ENCODE measurements at places on chromosomes 2 and 18.

GRCh38 chr2:105887256-105887655, 142.5 kb downstream of the NCK2 start:
- DNase-seq: no peak

DNA sequence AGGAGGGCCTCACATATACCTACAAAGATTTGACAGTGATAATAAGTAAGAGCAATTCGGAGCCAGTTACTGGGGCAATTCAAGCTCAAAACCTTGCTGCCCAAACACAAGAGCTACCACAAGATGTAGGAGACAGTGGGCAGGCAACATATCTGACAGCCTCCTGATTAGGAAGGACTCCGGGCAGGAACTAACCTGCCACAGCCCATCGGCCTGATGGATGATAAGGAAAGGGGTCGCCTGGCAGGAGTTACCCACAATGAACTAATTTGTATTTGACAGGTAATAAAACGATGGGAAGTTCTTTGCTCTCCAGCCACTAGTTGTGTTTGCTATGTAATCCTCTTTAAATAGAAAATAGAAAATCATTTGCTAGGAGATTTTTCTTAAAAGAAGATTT, 100.2 kb downstream of the ARHGAP15 start:
- no peak for DNase-seq

- no peak for DNase-seq
These were observed 247.5 kb downstream of the NBAS start for GRCh38 chr2:15313657-15314056.

DNA sequence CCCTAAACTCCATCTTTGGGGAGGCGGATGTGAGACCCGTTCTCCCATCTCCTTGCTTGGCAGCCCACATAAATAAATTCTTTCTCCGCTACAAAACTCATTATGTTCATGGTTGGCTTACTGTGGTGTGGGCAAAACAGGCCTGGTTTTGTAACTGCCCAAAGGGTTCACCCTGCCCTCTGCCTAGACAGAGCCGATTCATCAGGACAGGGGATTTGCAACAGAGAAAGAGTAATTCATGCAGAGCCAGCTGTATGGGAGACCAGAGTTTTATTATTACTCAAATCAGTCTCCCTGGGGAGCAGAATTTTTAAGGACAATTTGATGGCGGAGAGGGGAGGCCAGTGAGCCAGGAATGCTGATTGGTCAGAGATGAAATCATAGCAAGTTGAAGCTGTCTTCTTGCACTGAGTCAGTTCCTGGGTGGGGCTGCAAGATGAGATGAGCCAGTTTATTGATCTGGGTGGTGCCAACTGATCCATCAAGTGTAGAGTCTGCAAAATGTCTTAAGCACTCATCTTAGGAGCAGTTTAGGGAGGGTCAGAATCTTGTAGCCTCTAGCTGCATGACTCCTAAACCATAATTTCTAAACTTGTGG, 8.4 kb upstream of the RNF125 start:
- no peak for DNase-seq

DNA sequence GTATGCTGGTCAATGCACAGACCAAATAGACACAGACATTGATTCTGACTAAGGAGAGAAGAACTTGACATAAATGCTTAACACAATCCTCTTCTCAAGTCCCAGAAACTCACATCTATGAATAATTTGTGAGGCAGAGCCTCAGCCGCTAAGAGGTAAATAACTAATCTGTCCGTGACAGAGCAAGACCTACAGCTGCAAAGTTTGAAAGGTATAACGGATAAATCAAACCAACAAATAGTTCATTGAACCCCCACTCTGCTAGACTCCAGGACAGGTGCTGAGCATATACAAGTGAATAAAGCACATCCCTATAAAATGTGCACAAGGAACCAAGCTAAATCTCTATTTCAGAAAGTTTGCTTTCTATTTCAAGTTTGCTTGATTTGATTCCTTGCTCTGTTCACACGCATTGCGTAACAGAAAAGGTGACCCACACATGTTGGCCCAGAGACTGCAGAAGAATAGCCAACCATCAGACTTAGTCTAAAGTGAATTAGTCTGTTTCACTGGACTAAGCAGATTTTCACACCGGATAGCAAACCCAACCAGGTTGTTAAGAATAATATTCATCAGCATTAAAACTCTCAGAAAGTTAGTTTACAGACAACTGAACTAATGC, 51.7 kb downstream of the NCKAP5 start:
- no peak for DNase-seq

GRCh38 chr2:25218100-25218499, 49.7 kb upstream of the POMC start:
- DNase-seq: no peak

DNA sequence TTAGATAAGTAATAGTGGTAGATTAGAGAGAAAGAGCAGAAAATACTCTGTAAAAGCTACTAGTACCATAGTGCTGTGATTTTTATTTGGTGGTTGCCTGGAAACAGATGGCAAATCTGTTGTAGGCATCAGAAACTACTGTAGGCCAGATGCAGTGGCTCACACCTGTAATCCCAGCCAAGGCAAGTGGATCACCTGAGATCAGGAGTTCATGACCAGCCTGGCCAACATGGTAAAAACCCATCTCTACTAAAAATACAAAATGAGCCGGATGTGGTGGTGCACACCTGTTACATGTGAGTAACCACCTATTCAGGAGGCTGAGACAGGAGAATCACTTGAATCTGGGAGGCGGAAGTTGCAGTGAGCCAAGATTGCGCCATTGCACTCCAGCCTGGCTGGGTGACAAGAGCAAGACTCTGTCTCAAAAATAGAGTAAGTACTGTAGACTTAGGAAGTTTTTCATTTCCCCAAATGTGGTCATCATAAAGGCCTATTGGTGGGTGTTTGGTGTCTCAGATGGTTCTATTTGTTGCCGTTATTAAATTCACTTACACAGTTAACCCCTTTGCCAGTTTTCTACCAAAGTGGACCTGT, 79.6 kb downstream of the SPTBN1 start:
- no peak for DNase-seq

GRCh38 chr2:162293122-162293786, 25.2 kb downstream of the IFIH1 start:
- DNase-seq: no peak

GRCh38 chr2:46978723-46979122, 63.1 kb upstream of the MCFD2 start:
- no peak for DNase-seq

DNA sequence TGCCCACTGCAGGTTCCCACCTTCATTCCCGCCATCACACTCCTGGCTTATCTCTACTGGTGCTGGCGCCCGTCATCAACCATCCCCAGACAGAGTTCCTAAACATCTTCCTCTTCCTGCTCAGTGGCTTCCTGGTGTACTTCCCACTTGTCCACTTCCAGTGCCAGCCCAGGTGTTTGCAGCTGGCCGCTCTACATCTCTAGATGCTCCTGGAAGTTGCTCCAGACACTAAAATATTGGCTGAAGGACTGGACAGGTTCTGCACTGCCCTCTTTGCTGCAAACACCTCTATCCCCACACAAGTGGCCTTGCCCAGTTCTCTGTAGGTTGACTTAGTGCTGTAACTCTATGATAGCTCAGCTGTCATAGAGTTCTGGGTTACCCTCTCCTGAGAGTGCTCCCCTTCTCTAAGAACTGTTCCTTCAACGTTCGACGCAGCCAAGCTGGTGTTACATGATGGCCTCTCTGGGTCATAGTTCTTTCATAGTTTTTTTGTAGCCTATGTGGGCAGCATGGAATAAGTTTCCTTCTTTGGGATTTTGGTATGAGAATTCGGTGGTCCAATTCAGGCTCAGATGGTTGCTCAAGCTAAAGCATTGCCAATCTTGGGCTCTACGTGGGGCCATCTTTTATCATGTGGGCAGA, 45.8 kb upstream of the PUM2 start:
- DNase-seq: no peak

- peak; percentile 63 for DNase-seq
These were observed 34.2 kb upstream of the EN1 start for GRCh38 chr2:118881490-118882129.

DNA sequence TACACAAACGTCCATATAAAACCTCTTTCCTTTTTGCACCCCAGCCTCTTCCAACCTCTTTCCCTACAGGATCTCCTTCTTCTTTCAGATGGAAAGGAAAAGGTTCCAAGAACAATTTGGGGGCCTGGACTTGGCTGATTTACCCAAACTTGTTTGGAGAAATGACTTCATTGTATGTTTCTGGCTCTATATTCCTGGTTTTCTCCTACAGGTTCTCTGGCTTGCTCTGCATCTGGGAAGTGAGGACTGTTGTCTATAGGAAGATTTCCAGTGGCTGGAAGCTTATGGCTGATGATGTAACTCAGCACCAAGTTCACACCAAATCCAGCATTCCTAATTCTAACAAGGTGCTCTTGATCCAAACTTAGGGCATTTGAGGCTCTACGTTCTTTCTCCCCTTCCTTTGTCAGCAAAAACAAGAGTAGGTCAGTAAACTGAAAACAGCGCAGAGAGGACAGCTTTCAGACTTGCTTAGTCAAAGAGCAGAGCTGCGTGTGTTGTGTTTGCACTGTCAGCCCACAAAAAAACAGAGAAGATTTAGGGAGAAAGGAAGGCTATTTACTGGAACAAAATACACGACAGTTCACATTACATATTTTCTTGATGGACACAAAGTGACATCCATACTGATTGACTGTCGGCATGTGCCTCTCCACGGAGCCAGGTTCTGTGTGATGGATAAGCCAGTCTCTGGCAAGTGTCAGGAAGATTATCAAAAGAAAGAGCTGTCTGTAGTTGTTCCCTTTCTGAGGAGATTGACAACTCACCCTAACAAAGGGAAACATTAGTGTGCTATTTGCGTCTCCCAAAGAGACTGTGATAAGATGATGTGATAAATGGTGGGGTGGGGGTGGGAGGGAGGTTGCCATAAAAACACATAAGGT, 39.7 kb downstream of the CDCA7 start:
- DNase-seq: no peak

DNA sequence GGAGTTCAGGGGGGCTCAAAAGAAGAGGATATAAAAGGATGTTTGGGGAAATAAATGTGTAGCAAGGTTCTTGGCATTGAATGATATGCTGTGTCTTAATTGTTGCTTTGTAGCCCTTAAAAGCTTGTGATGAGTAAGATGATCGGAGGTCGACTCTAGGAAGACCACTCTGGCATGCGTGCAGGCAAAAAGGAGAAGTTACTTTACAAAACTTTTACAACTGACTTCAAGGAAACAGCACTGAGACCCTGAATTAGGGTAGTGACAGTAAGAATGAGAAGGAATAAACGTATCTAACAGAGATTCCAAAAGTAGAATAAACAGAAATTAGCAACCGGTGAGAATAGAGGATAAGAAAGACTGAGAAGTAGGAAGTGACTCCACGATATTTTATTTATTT, 228.7 kb upstream of the TANK start:
- no peak for DNase-seq

DNA sequence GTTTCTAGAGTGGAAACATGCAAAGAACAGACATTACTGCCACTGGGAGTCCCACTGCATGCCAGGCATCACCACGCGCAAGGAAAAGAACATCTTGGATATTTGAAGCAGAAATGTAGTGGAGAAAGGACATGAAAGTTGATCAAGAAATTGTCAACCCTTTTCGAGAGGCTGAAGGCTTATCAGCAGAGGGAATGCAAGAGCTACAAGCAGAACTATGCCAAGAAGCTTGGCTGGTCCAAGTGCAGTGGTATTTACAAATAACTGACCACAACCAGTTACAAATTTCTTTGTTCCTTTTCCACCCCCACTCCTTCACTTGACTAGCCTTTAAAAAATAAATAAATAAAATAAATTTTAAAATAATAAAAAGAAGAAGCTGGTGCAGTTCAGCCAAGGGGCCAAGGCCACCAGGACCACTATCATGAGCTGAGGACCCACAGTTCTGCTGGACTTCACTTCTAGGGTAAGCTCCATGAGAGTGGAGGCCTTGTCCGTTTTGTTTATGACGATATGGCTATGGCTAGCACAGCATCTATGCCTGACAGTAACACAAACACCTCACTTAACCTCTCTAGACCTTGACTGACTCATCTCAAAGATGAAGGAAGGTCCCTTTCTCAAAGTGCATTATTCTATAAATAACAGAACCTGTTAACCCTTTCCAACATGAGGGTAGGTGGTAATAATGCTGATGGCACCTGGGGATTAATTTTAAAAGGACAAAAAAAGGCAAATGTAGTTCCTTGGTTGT, 20.9 kb downstream of the MARCHF4 start:
- no peak for DNase-seq

- no peak for DNase-seq
These were observed 33.1 kb upstream of the PMAIP1 start for GRCh38 chr18:59866551-59867269.

DNA sequence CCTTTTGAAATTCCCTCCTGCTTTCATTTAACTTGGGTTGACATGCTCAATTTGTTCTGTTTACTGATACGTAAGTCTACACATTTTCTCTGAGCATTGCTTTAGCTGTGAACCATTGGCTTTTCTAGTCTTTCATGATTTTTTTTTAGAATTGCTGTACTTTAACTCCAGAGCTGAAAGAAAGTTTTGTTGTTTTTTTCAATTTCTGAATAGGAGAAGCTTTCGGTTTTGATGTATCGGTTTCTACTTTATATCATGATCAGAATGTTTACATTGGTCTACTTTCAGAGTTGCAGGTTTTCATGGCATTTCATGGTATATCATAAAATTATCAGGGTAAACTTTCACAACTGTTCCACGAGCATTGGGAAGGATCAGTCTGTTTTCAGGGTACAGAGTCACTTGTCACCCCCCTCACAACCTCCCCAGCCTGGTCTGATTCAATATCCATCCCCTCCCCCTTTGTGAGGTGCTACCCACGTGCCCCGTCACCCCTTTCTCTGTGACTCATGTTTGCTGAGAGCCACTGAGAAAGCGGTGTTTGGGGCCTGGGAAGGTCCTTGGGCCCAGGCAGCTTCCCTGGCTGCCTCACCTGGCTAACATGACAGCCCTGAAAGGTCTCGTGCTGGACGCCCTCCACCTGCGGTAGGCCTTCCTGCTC, 7.0 kb downstream of the ASTL start:
- DNase-seq: peak; percentile 58

DNA sequence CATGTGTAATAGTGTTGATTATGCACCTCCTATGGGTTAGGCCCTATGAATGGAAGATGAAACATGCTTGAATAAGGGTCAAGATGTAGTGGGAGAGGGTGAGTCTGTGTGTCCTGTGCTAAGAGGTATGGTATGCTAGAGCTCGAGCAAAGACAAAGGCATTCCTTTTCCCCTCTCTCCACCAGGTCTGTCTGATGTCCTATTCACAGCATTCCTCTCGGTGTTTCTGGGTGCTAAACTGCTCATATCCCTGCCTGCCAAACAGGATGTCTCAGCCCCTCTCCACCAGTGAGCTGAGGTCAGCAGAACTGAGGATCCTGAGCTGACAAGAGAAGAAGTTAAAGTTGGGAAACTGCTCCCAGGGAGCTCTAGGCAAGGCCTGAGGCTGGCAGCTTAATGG, 344.9 kb downstream of the TSN start:
- DNase-seq: no peak

GRCh38 chr2:132542953-132543569, 126.5 kb downstream of the GPR39 start:
- no peak for DNase-seq

- no peak for DNase-seq
These were observed 301.9 kb downstream of the ZEB2 start for GRCh38 chr2:144217853-144218633.

All from activated naive CD4-positive, alpha-beta T cell treated with Interleukin-2 at 50 U/mL for 16 hours (primary cell).